ENCODE measurements at places on chromosomes 4 and X.

DNA sequence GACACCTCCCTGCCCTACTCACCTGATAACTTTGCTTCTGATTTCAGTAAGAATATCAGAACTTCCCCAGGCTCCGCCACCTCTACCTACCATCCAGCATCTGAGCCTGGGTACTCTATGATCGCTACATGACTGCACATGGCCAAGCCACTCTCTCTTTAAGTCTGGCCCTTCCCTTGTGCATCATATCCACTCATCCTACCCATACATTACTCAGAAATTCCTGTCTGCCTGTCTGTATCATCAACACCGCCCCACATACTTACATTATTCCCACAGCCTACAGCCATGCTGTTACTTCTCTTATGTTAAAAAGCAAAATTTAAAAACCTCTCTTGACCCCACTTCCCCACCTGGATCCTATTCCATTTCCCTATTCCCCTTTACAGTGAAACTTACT, 84.7 kb downstream of the SCD5 start:
- no peak for DNase-seq

- DNase-seq = no peak
These were observed 33.5 kb upstream of the RASSF6 start for GRCh38 chr4:73653695-73654106.

DNA sequence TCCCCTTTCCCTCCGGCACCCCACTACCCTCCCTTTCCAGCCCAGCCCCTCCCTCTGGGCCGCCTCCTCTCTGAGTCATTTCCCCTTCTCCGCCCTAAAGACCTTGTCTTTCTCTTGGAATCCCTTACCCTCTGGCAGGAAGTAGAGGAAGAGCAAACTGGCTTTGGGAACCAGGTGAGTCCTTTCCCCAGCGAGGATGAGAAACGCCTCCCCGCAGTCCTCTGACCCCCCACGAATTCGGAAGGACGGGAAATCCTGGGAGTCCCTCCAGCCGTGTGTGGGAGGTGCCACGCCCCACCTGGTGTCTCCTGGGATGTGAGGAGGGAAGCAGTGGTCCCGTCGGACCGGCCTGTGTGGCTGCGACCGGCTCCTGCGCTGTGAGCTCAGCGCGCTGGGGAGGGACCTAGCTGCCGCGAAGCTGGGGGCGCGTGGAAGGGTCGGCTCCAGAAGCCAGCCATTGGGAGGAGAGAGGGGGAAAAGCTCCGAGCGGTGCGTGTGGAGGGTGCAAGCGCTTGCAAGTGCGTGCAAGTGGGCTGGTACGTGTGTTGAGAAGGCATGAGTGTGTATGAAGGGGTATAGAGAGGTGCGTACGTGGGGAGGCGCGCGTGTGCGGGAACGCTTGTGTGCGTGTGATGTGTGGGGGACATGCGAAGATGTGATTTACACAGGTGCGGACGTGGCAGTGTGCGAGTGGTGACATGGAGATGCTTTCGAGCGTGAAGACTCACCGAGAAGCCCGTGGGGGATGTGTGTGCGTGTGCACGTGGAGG, 46.3 kb downstream of the TEX13B start:
- peak; percentile 22 for DNase-seq

DNA sequence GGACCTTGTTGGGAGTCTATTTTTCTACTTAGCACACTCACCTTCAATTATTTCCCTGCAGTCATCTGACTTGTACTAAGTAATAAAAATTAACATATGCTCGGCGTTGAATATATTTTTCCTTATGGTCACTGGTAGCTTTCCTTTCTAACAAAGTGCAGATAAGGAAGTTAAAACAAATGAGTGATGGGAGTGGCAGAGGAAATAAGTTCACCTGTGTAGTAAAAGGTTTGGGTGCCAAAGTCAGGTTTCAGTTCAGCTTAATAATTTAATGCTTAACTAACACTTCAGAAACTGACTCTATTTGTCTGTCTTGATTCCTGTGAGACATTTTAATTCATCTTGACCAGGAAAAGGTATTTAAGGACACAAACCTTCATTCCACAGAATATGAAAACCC, 184.4 kb downstream of the PCDH7 start:
- no peak for DNase-seq

GRCh38 chr4:18111081-18111480, 89.5 kb upstream of the LCORL start:
- DNase-seq = no peak

- no peak for DNase-seq
These were observed 127.2 kb upstream of the GPC4 start for GRCh38 chrX:133542476-133542875.

- no peak for DNase-seq
These were observed 3.5 kb downstream of the MTNR1A start for GRCh38 chr4:186551849-186552248.

GRCh38 chr4:112130906-112131305, 14.3 kb upstream of the FAM241A start:
- DNase-seq = no peak

DNA sequence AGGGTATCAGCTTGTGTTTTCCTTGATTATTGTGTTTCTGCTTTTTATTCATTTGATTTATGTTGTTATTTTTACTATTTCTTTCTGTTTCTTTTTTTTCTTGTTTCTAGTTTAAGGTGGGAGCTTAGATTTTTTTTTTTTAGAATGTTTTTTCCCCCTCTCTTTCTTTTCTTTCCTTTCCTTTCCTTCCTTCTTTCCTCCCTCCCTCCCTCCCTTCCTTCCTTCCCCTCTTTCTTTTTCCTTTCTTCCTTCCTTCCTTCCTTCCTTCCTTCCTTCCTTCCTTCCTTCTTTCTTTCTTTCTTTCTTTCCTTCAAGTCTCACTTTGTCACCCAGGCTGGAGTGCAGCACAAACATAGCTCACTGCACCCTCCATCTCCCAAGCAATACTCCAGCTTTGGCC, 31.4 kb upstream of the PRDM8 start:
- no peak for DNase-seq

GRCh38 chr4:167885872-167886271, 206.5 kb upstream of the ANXA10 start:
- DNase-seq = no peak

DNA sequence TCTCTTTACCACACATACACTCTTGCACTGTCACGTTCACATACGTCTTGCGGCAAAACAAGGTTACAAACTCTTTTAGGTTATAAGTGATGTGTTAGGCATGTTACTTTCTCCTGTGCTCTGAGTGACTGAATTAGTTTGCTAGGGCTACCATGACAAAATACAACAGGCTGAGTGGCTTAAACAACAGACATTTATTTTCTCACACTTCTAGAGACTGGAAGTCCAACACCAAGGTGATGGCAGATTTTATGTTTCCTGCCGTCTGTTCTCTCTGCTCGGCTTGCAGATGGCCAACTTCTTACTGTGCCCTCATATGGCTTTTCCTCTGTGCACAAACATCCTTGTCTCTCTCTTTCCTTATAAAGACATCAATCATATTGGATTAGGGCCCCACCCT, 1224.3 kb upstream of the TENM3 start:
- DNase-seq = no peak

GRCh38 chr4:98092833-98093439, 50.3 kb downstream of the STPG2 start:
- DNase-seq = no peak

- no peak for DNase-seq
These were observed 8.1 kb downstream of the ENPEP start for GRCh38 chr4:110484029-110484428.

GRCh38 chr4:79358438-79358837, 32.6 kb upstream of the NAA11 start:
- DNase-seq = no peak

DNA sequence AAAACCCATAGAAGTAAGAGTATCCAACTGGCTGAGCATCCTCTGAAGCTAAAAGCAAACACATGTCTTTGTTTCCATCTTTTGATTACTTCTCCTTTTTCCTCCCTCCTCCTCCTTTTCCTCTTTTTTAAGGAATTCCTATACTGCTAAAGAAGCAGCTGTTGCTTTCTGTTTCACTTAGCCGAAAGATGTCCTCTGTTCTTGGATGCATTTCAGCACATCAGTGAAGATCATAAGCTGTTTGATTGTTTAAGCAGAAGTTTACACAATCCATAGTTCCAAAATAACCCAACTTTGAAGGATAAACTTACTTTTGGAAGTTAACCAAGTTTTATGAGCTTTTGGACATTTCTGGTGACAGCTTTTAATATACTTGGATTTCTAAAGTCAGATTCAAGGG, 55.1 kb upstream of the TNIP3 start:
- no peak for DNase-seq

DNA sequence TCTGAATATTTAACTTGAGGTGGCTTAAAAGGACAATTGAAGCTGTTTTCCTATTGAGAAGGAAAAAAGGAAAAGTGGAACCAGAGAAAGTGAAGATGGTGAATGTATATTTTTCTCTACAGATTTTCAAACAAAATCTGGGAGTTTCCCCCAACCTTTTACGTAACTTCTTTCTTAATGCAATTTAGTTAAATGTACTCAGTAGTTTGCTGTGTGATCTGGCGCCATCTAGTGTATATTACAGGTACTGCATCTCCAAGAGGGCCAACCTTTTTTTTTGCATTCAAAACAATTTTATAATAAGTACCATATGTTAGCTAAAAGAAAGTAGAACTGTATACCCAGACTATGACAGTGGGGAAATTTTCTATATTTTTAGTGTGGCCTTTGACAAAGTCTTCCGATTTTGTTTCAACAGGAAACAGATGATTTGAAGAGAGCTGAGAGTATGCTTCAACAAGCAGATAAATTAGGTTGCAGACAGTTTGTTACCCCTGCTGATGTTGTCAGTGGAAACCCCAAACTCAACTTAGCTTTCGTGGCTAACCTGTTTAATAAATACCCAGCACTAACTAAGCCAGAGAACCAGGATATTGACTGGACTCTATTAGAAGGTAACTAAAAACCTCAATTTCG, 82.0 kb downstream of the PLS3 start:
- DNase-seq = peak; percentile 73

- no peak for DNase-seq
These were observed 407.9 kb upstream of the TENM3 start for GRCh38 chr4:181835348-181835747.

- no peak for DNase-seq
These were observed 61.5 kb upstream of the AP1S2 start for GRCh38 chrX:15915959-15916703.

DNA sequence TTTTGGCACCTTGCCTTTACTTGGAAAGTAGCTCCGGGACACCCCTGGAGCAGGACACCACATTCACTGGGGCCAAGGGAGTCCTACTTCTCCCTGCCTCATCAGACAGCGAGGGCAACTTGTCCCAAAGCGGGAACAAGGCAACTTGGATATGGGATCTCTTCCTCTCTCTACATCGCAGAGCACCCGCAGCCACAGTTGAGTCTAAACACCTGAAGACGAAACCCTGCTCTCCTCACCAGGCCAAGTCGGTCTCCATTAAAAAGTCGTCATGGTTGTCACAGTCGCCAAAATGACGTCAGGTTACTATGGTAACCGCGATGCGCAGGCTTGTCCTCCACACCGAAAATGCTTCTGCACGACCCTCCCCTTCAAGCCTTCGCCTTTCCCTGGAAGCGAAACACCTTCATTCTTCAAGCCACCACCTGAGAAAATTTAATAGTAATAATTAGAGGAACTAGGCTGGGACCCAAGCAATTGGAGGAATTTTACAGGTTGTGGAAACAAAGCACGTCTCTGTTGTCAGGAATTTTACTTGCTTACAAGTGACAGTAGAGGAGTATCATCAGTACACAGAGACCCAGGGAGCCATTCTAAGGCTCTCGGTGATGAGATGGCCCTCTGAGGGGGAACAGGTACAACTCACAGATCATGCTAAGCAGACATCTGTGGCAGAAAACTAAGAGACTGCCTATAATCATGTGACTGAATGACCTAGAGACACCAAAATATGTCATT, 30.5 kb upstream of the TCEAL4 start:
- peak; percentile 86 for DNase-seq

- no peak for DNase-seq
These were observed 642.9 kb downstream of the STPG2 start for GRCh38 chr4:97500423-97500822.

- DNase-seq = no peak
These were observed 40.3 kb downstream of the ATP11C start for GRCh38 chrX:139892512-139892911.

DNA sequence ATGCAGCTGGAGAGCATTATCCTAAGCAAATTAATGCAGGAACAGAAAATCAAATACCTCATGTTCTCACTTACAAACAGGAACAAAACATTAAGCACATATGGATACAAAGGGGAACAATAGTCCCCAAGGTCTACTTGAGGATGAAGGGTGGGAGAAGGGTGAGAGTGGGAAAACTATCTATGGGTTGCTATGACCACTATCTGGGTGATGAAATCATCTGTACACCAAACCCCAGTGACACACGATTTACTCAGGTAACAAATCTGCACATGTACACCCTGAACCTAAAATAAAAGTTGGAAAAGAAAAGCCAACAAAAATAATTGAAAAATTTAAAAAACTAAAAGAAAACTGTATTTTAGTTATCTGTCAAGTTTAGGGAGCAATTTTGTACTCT, 5.9 kb downstream of the HPGD start:
- no peak for DNase-seq

- no peak for DNase-seq
These were observed 38.4 kb downstream of the GRSF1 start for GRCh38 chr4:70801265-70801809.

DNA sequence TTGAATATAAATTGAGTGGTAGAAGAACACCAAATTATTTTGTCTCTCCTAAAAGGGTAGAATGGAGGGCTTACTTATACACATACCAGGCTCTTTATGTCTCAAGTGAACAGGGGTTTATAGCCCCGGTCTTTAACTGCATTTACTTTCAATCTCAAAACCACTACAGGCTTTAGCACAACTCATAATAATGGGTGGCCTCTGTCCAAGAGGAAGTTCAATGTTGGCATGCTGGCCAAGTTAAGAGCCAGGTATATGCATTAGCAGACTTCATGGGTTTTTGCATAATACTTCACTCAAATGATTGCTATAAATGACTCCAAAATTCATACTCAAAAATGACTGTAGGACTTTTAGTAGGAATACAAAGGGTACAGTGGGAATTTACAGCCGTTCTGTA, 118.5 kb upstream of the OTUD4 start:
- no peak for DNase-seq

DNA sequence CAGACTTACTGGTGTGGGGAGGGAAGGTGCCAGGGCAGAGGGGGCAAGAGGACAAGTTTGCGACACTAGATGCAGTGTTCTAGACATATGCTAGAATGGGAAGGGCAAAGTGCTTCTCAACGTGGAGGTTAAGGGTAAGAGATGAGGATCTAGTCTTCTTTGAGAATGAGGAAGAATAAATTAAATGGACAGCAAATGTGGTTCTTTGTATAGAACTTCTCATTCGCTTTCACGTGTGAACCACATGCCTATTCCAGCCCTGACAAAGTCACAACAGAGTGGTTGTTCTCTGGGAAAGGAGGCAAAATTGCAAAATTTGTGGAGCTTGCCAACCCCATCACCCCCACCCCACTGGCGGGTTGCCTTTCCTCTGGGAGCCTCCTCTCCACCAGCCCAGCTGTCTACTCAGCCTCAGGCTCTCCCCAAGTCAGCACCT, 1.5 kb upstream of the ANXA5 start:
- no peak for DNase-seq

GRCh38 chrX:70134116-70134477, 850 bp downstream of the IGBP1 start:
- DNase-seq = peak; percentile 60

Measured in NCI-H2227 treated with DMSO at 0.1 percent for 48 hours (cell line).